ENCODE measurements at places on chromosomes 12 and 14.

- peak; percentile 43 for DNase-seq
Measured at GRCh38 chr14:61765225-61765943, 3.2 kb downstream of the SNAPC1 start.

DNA sequence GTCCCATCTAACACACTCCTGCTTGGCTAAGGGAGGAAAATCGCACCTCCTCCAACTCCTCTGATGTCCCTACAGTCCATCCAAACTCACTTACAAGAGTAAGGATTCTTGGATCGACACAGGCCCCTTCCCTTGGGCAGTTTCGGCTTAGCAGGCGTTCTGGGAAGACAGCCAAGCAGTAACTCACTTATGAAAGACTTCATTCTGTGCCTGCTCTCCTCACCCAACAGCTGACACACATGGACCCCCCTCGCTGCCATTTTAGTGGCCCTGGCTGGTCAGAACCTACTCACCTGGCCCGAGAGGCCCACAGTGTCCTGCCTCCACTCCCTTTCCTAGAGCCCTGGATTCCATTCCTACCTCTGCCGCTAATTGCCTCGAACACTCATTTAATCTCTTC is 52.3 kb upstream of the BCL2L14 start:
- DNase-seq, result no peak

DNA sequence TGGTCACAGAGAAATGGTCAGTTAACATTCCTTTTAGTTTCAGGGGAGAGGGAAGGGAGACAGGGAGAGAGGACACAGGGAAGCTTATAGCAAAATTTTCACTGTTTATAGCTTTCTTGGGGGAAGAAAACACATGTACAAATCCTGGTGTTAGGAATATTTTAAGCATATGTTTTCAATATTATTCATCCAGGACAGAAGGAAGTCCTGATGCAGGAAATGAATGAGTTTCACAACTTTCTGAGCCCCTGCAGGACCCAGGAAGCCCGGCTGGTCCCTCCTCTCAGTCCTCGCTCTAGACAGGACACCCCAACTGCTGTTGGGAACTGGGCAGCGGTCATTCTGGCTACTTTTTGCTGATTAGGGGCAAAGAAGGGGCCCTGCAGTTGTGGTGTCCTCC is 71.1 kb upstream of the ZDHHC17 start:
- DNase-seq, result no peak

DNA sequence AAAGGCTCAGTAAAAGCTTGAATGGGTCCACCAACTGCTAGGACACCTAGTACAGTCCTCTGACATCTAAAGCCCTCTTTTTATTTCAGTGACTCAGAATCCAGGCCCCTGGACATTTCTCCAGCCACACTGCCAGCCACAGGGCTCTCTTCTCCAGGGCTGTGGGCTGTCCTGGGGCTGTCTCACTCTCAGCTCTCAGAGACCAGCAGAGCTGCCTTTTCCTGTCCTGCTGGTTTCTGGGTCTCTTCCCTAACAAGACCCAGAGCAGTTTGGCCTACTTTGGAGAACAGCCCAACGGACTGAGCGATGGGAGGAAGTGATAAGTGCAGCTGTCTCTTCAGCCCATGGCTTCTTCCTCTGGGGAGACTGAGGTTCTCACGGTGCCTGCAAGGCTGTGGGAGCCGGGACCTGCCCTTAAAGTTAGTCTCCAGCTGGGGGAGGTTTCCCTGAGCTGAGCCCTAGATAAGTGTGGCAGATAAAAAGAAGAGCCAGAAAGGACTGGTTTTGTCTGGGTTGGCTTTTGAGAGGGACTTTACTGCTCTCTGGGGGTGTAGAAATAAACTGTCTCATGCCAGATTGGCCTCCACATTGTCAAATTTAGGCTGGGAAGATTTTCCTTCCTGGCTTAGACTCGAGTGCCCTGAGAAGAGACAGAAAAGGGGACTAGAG is 979.8 kb downstream of the VRK1 start:
- DNase-seq, result no peak

DNA sequence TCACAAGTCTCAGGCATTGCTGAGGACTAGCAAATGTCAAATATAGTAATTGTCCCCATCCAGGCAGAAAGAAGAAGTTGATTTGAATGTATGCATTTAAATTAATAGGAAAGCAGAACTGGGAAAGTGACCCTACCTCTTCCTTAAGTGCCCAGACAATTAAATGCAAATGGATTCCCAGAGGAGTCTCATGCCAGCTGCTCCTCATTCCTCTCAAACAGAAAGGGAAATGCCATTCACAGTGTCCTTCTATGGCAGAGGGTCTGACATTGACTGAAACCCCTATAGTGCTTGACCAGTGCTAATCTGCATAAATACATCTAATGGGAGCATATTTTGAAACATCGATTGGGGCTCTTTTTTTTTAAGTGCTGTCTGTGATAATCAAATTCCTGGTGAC is 292.4 kb upstream of the SEL1L start:
- no peak for DNase-seq

- no peak for DNase-seq
Measured at GRCh38 chr12:25063873-25064628, 115.2 kb upstream of the BCAT1 start.

GRCh38 chr12:90280564-90281058 is 572.0 kb upstream of the ATP2B1 start:
- no peak for DNase-seq

GRCh38 chr12:11134305-11134704 is at the start of gene TAS2R30:
TSS of gene TAS2R30 (minus strand) at chr12:11134644. CDS start at chr12:11134244, 400 bp downstream.
- no peak for DNase-seq

GRCh38 chr12:58295268-58295667 is 353.9 kb downstream of the ATP23 start:
- no peak for DNase-seq

DNA sequence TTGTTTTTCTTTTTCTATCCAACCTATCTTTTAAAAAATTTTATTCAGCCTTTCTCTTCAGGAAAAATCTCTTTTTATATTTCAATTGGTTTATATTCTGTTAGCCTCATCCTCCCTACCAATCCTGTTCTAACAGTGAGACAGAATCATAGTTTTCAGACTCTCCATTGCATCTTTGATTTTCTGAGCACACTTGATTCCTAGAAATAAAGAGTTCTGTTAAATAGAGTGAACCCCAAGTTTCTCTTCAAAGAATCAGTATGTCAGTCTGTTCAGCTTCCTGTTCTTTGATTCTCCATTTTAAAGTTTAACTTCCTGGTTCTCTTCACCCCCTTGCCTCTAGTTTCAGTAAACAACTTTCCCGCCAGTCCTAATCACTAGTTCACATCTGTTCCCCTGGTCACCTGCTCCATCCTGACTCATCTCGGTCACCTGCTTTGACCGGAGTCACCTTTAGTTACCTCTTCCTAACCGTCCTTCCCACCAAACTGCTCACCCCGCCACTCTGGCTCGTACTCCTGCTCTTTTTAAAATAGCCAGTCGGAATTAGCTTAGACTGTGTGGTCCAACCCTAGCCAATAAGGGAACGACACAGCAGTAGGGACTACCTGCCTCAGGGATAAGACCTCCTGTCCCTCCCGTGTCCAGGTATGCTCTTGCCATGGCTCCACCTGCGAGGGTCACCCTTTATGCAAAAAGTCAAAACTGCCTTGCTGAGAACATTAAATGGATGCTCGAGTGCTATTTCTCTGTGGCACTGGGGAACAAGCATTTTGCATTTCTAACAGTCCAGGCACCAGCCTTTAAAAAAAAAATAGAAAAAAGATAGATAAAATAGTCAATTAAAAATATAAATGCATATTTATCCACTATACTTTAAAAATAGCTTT is 48.4 kb downstream of the DDX51 start:
- no peak for DNase-seq

GRCh38 chr12:98828802-98829600 is 183.9 kb downstream of the APAF1 start:
- DNase-seq, result no peak

- DNase-seq, result no peak
Measured at GRCh38 chr12:14656846-14657245, 39.6 kb downstream of the GUCY2C start.

- no peak for DNase-seq
Measured at GRCh38 chr12:71183018-71183417, 25.2 kb upstream of the TSPAN8 start.

- DNase-seq, result no peak
Measured at GRCh38 chr12:6192604-6193380, 7.4 kb upstream of the CD9 start.

DNA sequence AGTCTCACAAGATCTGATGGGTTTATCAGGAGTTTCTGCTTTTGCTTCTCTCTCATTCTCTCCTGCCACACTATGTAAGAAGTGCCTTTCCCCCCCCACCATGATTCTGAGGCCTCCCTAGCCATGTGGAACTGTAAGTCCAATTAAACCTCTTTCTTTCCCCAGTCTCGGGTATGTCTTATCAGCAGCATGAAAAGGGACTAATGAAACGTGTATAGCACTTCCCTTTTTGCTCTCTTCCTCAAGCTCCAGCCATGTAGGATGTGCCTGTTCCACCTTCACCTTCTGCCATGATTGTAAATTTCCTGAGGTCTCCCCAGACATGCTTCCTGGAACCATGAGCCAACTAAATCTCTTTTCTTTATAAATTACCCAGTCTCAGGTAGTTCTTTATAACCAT is 7.0 kb upstream of the CRACR2A start:
- no peak for DNase-seq

All from NCI-H2107 (cell line).